ENCODE measurements at places on chromosomes 7 and 10.

GRCh38 chr7:47385536-47386125 is 196.3 kb downstream of the TNS3 start:
- no peak for DNase-seq

- DNase-seq, result no peak
Observed at GRCh38 chr7:26724795-26725194, 139.6 kb downstream of the SKAP2 start.

- no peak for DNase-seq
Observed at GRCh38 chr7:1081336-1081735, 6.6 kb upstream of the GPER1 start.

- no peak for DNase-seq
Observed at GRCh38 chr7:14937581-14937980, 35.0 kb upstream of the DGKB start.

- DNase-seq, result no peak
Observed at GRCh38 chr10:81093056-81093455, 555.4 kb downstream of the SH2D4B start.

GRCh38 chr7:2668401-2668800 is 19.6 kb upstream of the AMZ1 start:
- DNase-seq, result no peak

- DNase-seq, result no peak
Observed at GRCh38 chr7:80634505-80634904, 3.9 kb upstream of the CD36 start.

Data from stimulated activated CD4-positive, alpha-beta T cell treated with anti-CD3 and anti-CD28 coated beads, Interleukin-15, amount 100 ng/mL, for 48 hours (primary cell).